ENCODE measurements at places on chromosomes 16 and 17. TPM values are rescaled to one million over a fixed set of nuclear protein-coding genes. Genes with fewer than 3 reads are reported as not detected.

GRCh38 chr16:89787365-89787805 lies 29.1 kb downstream of the FANCA start:
- DNase-seq, result no peak

DNA sequence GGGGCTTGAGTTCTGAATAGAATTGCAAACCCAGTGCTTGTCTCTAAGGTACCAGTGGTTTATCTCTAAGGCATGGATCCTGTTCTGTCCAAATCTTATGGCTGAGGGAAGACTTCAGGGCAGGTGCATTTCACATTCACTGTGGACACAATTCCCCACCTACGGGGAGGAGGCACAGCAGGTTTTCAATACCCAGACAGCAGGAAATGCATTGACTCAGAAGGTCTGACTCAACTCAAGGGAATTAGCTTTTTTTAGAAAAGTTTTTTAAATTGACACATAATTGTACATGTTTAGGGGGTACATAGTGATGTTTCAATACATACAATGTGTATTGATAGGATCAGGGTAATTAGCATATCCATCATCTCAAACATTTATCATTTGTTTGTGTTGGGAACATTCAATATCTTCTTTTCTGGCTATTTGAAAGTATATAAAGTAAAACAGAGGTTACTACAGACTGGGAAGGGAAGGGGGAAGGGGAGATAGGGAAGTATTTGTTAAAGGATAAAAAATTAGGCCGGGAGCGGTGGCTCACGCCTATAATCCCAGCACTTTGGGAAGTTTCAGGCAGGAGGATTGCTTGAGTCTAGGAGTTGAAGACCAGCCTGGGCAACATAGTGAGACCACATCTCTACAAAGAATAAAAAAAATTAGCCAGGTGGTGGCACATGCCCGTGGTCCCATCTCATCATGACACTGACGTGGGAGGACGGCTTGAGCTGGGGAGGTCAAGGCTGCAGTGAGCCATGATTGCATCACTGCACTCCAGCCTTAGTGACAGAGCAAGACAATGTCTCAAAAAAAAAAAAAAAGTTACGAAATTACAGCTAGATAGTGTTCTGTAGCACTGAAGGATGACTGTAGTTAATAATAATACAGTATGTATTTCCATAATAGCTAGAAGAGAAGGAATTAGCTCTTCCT lies 54.9 kb downstream of the RGS9 start:
- DNase-seq, result peak; percentile 78

DNA sequence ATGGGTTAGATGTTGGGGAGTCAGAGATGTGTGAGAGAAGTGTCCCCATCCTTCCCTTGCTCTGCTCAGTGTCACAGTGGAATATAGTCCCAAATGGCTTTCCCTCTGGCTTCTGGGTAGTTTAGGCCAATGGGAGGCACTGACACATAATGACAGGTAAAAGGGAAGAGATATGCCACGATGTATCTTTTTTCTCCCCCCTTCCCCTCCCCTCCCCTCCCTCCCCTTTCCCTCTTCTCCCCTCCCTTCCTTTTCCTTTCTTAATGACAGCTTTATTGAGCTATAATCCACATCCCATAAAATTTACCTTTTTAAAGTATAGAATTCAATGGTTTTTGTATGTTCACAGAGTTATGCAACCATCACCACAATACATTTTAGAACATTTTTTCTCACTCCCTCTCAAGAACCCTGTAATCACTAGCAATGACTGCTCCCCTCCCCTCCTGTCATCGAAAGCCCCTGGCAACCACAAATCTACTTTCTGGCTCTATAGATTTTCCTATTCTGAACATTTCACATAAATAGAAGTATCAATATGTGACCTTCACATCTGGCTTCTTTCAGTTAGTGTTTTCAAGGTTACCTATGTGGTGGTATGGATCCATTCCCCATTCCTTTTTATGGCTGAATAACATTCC lies 617 bp upstream of the CCR7 start:
- DNase-seq, result no peak

DNA sequence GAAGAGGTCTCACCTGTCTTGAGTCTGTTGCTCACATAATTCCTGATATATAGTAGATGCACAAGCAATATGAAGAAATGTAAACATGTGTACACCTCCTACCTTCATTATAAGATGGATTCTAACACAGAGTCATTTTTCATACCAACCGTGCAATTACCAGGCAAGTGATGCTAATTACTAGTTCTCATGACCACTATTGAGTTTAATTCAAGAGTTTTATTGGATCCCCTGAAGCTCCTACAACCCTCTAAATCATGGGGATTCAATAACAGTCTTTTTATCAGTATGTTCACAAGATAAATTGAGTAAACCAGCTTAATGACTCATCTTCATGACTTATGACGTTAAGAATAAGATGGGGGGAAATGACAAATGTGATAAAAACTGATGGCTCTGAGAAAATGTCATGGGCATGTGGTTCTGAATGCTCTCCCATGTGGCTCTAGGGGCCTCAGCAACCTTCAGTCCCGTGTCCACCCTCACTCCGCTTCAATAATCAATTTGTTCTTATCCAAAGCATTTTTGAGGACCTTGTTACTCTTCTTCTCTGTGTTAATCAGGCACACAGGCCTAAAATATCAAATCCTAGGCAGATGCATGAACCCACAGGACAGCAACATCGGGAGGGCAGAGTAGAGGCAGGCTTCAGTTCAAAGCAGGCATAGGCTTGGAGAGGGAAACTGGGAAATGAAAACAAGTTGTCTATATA lies 42.8 kb downstream of the PRAC1 start:
- no peak for DNase-seq

GRCh38 chr17:80477647-80478478 lies 1.5 kb upstream of the NPTX1 start:
- DNase-seq, result peak; percentile 59

GRCh38 chr16:74999219-74999608 lies 390 bp downstream of the ZNRF1 start:
- DNase-seq, result no peak

DNA sequence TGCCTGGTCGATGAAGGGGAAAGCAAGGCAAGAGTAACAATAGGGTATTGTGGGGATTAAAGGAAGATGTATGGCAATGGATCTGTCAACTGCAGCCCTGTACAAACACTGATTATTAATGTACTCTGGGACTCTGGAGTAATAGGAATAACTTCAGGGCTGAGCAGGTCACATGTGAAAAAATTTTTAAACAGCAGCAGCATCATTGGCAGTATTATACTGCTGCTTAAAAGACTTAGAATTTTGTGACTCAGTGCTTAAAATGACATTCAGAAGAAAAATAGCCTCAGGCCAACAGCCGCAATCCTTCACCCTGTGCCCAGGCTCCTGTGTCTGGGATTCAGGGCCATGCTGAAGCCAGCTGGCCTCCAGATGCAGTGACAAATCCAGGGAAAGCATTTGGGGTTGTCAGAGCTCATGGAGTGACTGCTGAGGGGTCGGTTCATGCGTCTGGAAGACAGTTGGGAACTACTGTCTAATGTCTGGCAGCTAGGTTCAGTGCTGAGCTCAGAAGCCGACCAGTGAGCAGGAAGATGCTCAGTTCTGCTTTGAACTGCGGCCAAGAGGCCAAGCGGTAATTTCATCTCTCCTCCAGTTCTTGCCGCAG lies 22.2 kb downstream of the TEX2 start:
- DNase-seq, result peak; percentile 93

DNA sequence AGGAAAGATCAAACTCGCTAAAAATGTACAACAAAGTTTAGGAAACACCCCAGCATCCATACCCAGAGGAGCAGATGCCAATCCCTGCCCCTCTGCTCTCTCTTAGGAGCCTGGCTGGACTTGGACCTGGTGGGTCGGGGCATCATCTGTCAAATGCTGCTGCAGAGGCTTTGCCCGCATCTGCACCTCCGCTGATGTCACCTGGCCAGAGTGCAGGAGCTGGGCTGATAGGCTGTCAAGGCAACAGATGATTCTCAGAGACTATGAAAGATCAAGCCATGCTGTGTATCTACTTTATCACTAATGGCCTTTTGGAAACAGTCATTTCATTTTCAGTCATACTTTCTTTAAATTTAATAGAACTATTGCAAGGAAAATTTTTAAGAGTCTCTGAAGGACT lies 15.9 kb upstream of the LCMT1 start:
- DNase-seq, result no peak

GRCh38 chr16:65728167-65728566 lies 606.3 kb upstream of the CDH11 start:
- DNase-seq, result no peak

COPZ2 gene
- total RNA-seq, result 41.0 TPM

Data from IMR-90 (cell line).